Right ventricle myocardium superior (tissue), 1 donor: ENCODE measurements at places on chromosomes 12 and 14. TPM values are rescaled to one million over a fixed set of nuclear protein-coding genes. Genes with fewer than 3 reads are reported as not detected.
A peak's percentile ranks its signal among the peaks of the same experiment; 100 is the strongest.

GRCh38 chr14:41597647-41598046 lies 9.0 kb upstream of the LRFN5 start:
- DNase-seq: peak; percentile 21

DNA sequence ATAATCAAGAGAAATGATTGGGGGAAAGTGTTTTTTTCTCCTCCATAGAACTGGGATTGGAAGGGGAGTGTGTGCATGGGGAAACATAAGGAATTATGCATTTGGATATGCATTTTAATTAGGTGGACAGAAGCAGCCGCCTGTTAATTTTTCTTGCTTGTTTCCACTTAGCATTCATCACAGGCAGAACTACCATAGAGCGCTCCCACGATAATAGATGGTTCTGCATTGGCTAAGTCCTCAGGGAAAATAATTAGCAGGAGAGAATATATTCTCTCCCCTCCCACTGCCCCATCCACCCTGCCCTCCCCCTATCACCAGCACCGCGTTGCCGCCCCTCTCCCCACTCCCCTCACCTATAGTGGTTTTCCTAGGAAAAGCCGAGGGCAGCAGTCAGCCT lies 11.4 kb downstream of the DPF3 start:
- no peak for DNase-seq

GRCh38 chr14:68576496-68577244 lies 216.2 kb downstream of the ZFP36L1 start:
- no peak for DNase-seq

DNA sequence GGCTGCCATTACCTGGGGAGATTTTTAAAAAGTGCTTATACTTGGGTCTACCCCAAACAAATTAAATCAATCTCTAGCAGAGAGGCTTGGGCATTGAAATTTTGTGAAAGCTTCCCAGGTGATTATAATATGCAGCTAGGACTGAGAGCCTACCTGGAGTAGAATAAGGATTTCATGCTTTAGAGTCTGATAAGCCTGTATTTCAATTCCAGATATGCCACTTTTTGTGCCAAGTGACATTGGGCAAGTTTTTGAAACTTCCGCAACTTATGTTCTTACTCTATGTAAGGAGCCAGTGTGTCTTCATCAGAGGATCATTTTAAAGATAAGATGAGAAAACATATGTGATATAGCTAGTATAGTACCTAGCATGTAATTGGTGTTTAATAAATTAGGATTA lies 159.8 kb upstream of the LRIG3 start:
- no peak for DNase-seq

DNA sequence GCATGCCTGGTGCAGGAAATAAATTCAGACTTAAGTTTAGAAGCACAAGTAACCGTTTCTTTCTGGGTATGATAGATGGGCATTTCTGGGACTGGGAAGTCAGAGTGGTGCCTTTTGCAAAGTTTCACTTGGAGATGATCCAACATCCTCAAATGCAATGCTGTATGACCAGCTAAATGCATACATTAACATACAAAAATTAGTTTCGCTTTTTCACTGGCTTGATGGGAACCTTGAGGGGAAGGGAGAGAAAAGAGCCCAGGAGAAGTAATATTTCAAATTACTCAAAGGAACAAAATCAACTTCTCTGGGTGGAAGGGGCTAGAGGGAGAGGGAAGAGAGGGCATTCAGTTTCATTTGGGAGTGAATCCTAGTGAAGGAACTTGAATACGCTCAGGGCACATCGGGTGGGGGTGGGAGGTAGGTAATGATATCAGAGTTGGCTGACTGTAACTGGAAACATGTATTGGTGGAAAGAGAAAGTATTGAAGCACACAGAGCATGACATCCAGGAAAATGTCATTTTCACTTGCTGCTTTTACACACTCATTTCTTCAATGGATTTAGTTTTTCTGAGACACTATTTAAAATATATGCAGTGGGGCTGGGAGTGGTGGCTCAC lies 175.5 kb downstream of the PTPRO start:
- DNase-seq: no peak

DNA sequence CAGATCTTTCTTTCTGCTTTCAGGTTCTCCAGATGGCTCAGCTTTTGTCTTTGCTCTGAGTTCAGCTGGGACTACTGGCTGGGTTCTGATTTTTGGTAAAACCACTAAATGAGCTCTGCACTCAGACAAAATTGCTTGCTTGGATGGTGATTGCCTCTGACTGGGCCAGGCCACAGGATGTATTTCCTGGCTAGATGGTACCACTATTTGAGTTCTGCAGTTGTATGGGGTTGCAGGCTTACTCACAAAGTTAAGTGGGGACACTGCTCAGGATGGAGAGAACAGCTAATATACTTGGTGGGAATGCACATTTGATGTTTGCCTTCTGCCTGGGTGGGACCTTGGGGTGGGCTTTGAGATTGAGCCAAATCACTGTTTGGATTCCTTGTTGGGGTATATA lies 14.0 kb upstream of the OR4Q3 start:
- no peak for DNase-seq

- DNase-seq: no peak
Observed at GRCh38 chr12:118633071-118633470, 256.7 kb downstream of the SUDS3 start.

TMEM120B gene
- 9.1 TPM for total RNA-seq

KIF5A gene
- total RNA-seq: 0.08 TPM

ITPK1 gene
- 115 TPM for total RNA-seq
